ENCODE measurements at places on chromosomes 1 and 21. TPM values are rescaled to one million over a fixed set of nuclear protein-coding genes. Genes with fewer than 3 reads are reported as not detected.

Gene PIK3CD
- total RNA-seq, result 280 TPM

Gene PLA2G5
- not detected for total RNA-seq

Gene CTSS
- total RNA-seq, result 105 TPM

Gene PLEKHA6
- total RNA-seq, result 0.35 TPM

Gene CR1L
- total RNA-seq, result not detected

Gene S100A10
- total RNA-seq, result 143 TPM

DNA sequence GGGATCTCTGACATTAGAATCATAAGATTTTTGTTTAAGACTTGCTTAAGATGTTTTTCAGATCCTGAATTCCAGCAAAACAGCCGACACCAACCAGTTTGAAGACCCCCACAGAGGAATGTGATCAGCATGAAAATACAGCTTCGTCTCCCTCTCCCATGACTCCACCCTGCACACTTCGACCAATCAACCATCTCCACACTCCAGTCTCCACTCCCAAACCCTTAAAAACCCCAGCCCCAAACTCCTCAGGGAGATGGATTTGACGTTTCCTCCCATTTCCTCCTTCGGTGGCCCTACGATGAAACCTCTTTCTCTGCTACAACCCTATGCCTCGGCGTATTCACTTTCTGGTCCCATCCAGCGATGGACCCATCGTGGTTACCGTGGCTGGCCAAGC, 30.1 kb upstream of the KIF26B start:
- DNase-seq, result no peak
- H3K27ac ChIP-seq, result no peak overlapping the region
- H3K4me3 ChIP-seq, result no peak overlapping the region
- H3K36me3 ChIP-seq, result no peaks in the 10 kb centered on the region
- no peaks in the 10 kb centered on the region for H3K4me1 ChIP-seq

DNA sequence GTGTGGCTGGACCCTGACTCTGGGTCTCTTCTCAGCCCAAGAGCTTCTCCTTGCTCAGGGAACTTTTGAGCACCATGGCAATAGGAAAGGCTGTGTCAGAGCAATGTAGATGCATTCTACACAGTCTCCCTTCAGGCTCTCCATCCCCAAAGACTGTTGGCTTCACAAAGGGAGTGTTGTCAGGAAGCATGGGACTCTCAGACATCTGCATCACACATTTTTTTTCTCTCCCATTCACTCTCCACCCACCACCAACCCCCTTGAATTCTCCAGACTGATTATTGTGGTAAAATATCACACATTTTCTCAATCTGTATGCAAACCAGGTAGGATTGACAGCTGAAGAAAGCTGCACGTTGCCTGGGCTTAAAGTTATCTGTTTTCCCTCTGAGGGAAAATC, 105.4 kb upstream of the WARS2 start:
- DNase-seq, result no peak
- no peaks in the 10 kb centered on the region for H3K27me3 ChIP-seq
- H3K36me3 ChIP-seq, result no peaks in the 10 kb centered on the region
- H3K27ac ChIP-seq, result no peak overlapping the region
- no peak overlapping the region for H3K4me3 ChIP-seq
- no peaks in the 10 kb centered on the region for H3K4me1 ChIP-seq

GRCh38 chr1:183219616-183220009, 33.5 kb downstream of the LAMC2 start:
- H3K27me3 ChIP-seq, result no peaks in the 10 kb centered on the region
- H3K36me3 ChIP-seq, result no peaks in the 10 kb centered on the region
- H3K4me1 ChIP-seq, result peaks cover 21% of the 10 kb centered on the region
- H3K27ac ChIP-seq, result no peak overlapping the region
- DNase-seq, result no peak

GRCh38 chr1:18637962-18638834, 7.6 kb downstream of the PAX7 start:
- no peak overlapping the region for H3K4me3 ChIP-seq
- no peak for DNase-seq
- no peaks in the 10 kb centered on the region for H3K36me3 ChIP-seq
- peaks cover 23% of the 10 kb centered on the region for H3K4me1 ChIP-seq

- H3K27ac ChIP-seq, result no peak overlapping the region
- no peaks in the 10 kb centered on the region for H3K4me1 ChIP-seq
- no peak overlapping the region for H3K4me3 ChIP-seq
- H3K36me3 ChIP-seq, result no peaks in the 10 kb centered on the region
- no peaks in the 10 kb centered on the region for H3K27me3 ChIP-seq
- DNase-seq, result no peak
Measured at GRCh38 chr1:38500891-38501290, 358.7 kb downstream of the RRAGC start.

GRCh38 chr21:45019887-45020537, 54.4 kb upstream of the ADARB1 start:
- no peaks in the 10 kb centered on the region for H3K36me3 ChIP-seq
- no peak overlapping the region for H3K4me3 ChIP-seq
- H3K27ac ChIP-seq, result no peak overlapping the region

DNA sequence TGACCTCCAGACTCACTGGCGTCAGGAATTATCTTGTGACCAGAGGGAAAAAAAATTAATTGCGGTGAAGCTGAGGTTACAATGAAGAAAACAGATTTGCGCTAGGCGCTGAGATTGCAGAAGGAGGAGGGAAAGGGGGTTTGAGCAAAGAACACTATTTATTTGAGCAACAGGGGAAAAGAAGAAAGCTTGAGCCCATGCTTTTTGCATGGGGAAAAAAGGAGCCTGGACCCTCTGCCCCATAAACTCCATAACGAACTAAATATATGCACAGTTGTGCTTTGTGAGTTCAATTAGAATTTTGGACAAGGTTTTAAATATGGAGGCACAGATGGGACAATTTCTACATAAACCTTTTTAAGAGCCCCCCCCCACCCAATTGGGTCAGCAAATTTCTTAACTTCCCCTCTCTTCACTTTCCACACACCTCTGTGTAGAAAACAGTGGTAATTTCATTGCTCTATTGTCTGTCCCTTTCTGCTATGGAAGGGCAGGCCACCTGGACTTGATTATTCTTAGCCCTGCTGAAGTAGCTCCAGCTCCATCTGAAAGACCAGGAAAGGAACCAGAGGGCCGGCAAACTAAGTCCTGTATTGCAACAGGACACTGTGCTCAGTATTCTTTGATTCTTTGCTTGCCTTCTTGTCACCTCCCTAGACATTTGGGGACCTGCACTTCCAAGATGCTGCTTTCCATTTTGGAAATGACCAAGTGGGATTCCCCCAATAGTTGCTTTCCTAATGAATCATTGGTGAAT, 862 bp upstream of the ID3 start:
- no peak for DNase-seq
- H3K27me3 ChIP-seq, result no peaks in the 10 kb centered on the region
- H3K27ac ChIP-seq, result peak overlapping the region; percentile 91

- peaks cover 6% of the 10 kb centered on the region for H3K36me3 ChIP-seq
- peaks cover 4% of the 10 kb centered on the region for H3K4me1 ChIP-seq
- H3K4me3 ChIP-seq, result no peak overlapping the region
- no peak overlapping the region for H3K27ac ChIP-seq
- DNase-seq, result no peak
Measured at GRCh38 chr21:34953950-34954349, 95.2 kb downstream of the RUNX1 start.

DNA sequence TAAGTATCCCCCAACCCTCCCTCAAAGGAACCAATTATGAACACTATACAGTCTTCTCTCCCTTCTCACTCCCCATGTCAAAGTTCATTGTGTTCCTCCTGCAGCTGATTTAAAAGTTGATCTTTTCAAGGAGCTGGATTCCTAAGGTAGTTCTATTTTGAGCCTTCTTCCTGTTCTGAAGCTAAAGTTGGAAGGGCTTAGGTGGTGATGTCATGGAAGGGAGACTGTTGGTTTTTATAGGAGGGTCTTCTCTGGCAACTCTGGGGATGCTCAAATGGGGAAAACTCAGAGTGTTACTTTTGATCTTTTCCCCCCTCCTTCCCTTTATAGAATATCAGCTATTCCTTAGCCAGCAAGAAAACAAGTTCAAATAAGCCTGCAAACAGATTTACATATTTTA, 83.0 kb upstream of the AK4 start:
- no peaks in the 10 kb centered on the region for H3K27me3 ChIP-seq
- H3K4me3 ChIP-seq, result peak overlapping the region; percentile 14
- no peaks in the 10 kb centered on the region for H3K36me3 ChIP-seq
- no peak for DNase-seq
- H3K4me1 ChIP-seq, result peaks cover 21% of the 10 kb centered on the region

- no peak for DNase-seq
- no peaks in the 10 kb centered on the region for H3K27me3 ChIP-seq
- no peak overlapping the region for H3K4me3 ChIP-seq
- H3K27ac ChIP-seq, result no peak overlapping the region
- H3K4me1 ChIP-seq, result no peaks in the 10 kb centered on the region
- H3K36me3 ChIP-seq, result no peaks in the 10 kb centered on the region
Measured at GRCh38 chr1:26493267-26493666, 21.0 kb downstream of the HMGN2 start.
